GM04503 (cell line): ENCODE measurements at places on chromosomes 12 and 14.
A peak's percentile ranks its signal among the peaks of the same experiment; 100 is the strongest.

DNA sequence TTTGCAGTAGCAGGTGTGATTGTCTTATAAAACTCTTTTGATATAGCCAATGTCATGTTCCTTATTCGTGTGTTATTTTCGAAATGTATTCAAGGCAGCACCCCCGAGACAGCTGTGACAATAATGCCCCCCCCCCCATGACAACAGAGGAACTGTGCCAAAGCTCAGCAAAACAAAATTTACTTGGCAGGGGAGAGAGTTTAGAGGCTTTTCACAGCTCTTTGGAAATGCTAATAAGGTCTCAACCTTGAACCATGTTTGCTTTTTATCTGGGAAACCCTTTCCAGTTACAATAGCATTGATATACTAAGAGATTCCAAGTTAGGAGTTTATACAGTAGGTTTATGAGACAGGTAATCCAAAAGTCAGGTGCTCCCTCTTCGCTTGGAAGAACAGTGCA lies 56.4 kb upstream of the USP44 start:
- DNase-seq: no peak

DNA sequence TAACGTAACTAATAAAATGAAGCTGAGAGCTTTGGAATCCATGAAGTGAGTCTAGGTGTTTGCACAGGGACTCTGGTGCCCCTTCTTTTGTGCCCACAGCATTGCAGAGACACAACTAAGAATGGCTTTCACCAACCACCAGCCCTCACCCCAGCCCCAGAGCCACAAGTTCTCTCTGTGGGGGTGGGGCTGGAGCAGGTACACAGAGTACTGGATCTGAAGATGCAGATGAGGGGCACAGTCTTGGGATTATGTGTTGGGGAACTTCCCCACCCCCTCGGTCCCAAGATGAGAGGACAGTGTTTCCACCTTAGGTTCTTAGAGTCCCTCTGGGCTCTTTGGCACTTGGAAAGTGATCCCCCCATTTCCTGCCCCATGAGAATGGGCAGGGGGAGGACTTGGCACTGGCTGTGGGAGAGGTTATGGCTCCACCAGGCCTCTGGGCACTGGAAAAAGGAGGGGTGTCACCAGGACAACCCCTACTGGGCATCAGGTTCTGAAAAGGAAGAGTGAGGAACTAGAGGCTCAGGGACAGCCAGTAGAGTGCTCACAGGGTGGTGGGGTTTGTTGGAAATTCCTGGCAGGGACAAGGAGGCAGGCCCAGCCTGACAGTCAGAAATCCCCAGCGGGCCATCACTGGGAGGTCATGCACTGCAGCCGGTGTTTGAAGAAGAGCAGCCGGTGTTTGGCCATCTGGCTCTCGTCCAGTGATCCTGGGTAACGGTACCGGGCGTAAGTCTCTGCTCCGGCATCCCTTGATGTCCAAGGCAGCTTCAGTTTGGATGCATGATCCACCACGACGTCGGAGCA lies 6.7 kb downstream of the B4GALNT1 start:
- DNase-seq: no peak

GRCh38 chr14:22291406-22291805 lies 297.6 kb downstream of the DAD1 start:
- DNase-seq: no peak

GRCh38 chr14:56112781-56113180 lies 5.4 kb upstream of the PELI2 start:
- no peak for DNase-seq

GRCh38 chr12:123602651-123603195 lies 824 bp downstream of the DDX55 start:
- DNase-seq: no peak

- no peak for DNase-seq
These were observed 64.2 kb downstream of the ELK3 start for GRCh38 chr12:96258104-96258961.

DNA sequence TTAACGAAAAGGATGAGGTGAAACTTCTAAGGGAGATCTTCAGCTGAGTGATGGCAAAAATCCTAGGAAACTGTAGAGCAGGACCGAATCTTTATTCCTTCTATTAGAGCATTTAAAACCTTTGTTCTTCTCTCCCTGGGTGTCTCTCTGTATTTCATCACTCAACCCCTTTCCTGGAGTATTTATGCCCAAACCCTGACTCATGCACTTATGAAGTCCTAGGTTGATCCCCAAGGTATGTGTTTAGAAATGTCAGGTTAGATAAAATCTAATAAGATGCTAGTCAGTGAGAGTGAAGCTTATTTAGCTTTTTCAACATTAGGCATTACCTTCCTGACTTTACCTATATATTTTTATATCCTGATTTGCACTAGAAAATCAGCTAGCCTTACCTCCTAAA lies 239.8 kb upstream of the NPAS3 start:
- DNase-seq: no peak

GRCh38 chr12:1117970-1118563 lies 127.0 kb downstream of the ERC1 start:
- DNase-seq: no peak

- no peak for DNase-seq
These were observed 222.8 kb downstream of the C12orf42 start for GRCh38 chr12:103272949-103273348.

DNA sequence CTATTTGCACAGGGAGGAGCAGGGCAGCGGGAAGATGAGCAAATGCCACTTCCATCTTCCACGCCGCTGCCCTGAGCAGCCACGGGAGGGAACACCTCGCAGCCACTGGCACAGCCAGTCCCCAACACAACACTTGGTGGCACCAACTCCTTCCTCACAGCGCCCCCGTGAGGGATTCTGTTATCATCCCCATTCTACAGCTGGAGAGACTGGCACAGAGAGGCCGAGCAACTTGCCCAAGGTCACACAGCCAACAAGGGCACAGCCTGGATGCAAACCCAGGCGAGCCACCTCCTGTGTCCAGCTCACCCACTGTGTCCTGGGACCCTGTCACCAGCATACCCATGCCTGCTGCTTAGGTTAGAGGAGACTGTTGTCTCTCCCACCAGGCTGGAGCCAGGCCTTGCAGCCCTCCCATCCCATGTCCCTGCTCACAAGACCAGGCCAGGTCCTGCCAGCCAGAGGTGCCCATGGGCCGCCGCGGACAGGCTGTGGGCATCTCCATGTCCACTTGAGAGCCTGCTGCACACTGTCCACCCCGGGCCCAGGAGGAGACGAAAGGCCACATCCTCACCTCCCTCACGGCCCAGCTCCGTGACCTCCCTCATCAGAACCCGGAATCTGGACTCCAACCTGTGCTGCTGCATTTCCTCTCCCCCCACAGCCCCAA lies 57.0 kb downstream of the NCOR2 start:
- DNase-seq: no peak

- no peak for DNase-seq
These were observed 23.4 kb downstream of the CACNA1C start for GRCh38 chr12:2076196-2076570.

- DNase-seq: no peak
These were observed 64.1 kb downstream of the SOX5 start for GRCh38 chr12:23885394-23885793.

- DNase-seq: no peak
These were observed 174.0 kb upstream of the MYL2 start for GRCh38 chr12:111094157-111095010.

GRCh38 chr12:76449993-76450392 lies 101.8 kb upstream of the BBS10 start:
- DNase-seq: no peak

GRCh38 chr12:77734214-77734883 lies 96.3 kb upstream of the NAV3 start:
- peak; percentile 47 for DNase-seq

DNA sequence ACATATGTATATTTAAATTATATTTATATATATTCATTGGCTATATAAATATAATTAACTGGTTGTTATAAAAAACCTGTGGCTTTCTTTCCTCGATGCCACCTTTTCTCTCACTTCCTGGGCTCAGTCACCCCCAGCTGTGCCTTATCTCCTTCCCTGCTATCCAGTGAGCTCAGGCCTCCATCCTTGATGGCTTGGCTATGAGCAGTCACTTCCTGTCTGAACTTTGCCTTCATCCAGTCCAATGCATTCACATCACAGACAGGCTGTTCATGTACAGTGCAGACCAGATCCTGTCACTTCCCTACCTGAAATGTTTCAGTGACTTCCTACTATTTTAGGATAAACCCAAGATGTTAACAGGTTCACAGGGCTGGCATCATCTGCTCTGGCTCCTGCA lies 115.3 kb upstream of the PRB2 start:
- no peak for DNase-seq

DNA sequence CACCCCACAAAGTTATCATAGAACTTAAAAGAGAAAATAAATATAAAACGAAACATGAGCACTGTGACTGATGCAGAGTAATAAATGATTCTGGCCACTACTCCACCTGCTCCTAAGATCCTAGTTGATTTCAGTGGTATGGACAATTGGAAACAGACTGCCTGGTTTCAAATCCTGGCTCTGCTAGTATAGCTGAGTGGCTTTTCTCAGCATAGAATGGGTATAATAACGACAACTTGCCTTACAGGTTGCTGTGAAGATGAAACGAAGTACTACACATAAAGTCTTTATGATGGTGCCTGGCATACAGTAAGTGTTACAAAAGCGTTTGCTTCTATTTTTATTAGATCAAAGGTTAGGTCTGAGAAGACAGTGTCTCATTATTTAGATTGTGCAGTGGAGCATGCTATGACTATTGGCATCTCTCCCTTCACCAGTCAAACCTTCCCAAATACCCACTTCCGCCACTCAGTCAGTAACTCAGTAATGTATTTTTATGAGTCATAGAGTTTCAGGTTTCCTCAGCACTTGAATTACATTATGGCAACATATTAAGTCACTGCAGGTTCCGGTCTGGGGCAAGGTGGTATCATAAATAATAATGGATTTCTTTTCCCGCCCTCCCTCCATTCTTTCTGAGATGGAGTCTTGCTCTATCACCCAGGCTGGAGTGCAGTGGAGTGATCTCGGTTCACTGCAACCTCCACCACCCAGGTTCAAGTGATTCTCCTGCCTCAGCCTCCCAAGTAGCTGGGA lies 29.7 kb upstream of the NR2C1 start:
- no peak for DNase-seq

DNA sequence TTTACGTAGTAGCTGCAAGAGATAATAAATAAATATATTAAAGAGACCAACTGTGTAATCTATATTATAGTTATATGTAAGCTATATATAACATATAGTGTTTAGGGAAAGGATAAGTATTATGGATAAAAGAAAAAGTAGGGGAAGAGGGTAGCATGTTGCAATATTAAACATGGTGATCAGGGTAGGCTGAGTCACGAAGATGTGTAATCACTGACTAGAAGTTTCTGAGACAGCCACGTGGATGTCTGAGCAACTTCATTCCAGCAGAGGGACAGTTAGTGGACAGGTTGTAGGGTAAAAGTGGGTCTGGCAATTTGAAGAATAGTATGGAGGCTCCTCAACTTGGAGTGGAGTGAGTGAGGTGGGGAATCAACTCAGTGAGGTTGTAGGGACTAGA lies 109.7 kb downstream of the ANO4 start:
- DNase-seq: no peak

DNA sequence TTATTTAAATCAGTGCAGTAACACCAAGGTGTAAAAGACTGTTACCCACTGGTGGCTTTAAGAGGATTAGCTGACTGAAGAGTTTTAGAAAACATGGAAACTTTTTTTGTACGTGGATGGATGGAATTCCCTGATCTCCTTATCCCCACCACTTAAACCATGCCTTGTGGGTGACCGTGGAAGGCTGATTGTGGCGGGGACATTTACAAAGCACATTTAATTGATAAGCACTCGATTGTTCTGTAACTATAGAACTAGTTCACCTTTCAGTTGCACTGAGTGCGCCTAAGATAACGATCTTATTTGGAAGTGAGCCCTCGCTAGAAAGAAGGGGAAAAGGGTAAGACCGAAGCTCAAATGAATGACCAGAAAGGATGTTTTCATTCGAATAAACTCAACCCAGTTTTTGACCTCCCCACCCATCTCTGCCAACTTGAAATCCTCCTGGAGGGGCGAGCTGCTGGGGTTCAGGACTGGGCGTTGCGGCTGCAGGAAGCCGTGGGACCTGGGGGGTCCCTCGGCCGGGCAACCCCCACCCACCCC lies 688 bp upstream of the RASSF3 start:
- no peak for DNase-seq

- peak; percentile 5 for DNase-seq
These were observed 784 bp downstream of the PSMA6 start for GRCh38 chr14:35292770-35293561.

- no peak for DNase-seq
These were observed 279.6 kb upstream of the CCDC196 start for GRCh38 chr14:66206554-66206953.

DNA sequence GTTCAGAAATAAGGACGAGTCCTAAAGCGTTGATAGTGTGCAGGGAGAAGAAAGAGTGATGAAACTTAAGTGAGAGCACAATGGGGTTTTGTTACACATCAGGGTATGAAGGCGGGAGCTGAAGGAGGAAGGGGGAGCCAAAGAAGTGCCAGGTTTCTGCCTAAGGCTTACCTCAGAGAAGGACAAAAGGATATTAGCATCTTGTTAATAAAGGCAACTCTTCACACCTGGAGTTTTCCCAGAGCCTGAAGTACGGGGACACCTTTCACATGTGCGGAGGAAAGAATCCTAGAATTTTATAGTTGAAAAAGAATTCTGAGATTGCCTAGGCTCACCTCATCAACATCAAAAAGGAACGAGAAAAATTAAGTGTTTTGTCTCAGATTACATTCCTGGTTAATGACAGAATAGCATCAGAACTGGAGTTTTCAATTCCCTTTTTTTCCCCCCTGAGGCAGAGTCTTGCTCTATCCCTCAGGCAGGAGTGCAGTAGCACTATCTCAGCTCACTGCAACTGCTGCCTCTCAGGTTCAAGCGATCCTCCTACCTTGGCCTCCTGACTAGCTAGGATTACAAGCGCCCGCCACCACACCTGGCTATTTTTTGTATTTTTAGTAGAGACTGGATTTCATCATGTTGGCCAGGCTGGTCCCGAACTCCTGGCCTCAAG lies 2.2 kb upstream of the SAV1 start:
- no peak for DNase-seq

GRCh38 chr14:57403521-57403864 lies 13.1 kb downstream of the NAA30 start:
- DNase-seq: no peak

DNA sequence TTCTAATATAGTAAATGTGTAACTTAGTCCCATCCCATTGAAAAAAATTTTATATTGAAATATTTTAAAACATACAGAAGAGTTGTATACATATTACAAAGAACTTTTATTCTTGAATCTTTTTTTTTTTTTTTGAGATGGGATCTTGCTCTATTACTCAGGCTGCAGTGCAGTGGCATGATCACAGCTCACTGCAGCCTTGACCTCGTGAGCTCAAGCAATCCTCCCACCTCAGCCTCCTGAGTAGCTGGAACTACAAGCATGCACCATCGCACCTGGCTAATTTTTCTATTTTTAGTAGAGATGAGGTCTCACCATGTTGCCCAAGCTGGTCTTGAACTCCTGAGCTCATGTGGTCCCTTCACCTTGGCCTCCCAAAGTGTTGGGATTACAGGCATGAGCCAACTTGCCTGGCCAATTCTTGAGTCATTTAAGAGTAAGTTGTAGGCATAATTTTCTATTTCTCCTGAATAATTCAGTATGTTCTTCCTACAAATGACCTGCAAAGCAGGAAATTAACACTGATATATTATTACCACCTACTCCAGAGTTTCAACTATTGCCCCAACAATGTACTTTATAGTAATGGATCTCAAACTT lies 153.0 kb upstream of the BMP4 start:
- DNase-seq: no peak

GRCh38 chr12:93884794-93885460 lies 207.8 kb downstream of the CRADD start:
- DNase-seq: no peak
